Amniotic epithelial cell (primary cell): ENCODE measurements at places on chromosomes 3 and 15.

- DNase-seq = no peak
Observed at GRCh38 chr3:155007729-155008128, 72.4 kb upstream of the MME start.

GRCh38 chr3:107680698-107681097 is 157.9 kb downstream of the BBX start:
- peak; percentile 45 for DNase-seq

DNA sequence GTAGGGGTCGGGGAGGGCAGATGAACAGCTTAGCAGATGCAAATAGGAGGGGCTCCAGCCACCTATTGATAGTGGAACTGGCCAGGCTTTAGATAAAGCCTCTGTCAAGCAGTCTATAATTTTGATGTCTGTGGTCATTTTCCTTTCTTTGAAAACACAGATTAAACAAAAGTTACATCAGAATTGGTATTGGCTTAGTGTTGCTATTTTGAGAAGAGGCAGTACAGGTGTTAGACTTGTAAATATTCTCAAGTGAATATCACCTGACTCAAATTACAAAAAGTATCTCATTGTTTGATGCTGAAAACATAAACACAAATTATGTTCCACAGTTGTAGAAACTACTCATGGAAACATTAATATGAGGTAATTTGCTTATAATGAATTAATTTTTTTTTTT is 18.1 kb downstream of the GHRL start:
- DNase-seq = no peak

- peak; percentile 67 for DNase-seq
Observed at GRCh38 chr3:98893740-98894139, 7.8 kb downstream of the DCBLD2 start.

DNA sequence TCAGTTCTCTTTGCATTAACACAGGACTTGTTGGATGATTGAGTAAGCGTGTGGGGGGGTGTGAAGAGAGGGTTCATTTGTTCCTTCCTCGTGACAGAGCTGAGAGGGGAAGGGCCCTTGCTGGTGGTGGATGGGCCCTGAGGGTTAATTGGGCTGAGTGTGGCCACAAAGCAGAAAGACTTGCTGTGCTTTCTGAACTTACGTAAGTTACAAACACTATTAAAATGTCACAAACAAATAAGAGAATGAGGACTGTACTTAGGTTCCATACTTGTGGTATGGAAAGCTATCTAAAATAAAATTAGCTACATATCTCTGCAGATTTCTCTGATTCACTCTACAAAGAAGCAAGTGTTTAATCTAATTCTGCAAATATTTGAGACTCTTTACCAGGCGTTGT is 231.3 kb downstream of the LPP start:
- DNase-seq = peak; percentile 21

- no peak for DNase-seq
Observed at GRCh38 chr3:9260305-9260704, 10.9 kb upstream of the SRGAP3 start.

DNA sequence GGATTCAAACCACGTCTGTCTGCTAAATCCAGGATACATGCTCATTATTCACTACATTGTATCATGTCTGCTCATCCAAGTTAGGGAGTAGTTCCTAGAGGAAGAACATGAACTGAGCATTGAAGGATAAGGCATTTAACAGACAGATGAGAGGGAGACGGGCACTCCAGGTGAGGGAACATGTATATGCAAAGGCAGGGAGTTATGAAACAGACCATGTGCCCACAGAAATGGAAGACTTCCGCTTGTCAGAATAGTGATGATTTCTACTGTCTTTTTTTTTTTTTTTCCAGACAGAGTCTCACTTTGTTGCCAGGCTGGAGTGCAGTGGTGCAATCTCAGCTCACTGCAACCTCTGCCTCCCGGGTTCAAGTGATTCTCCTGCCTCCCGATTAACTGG is 5.0 kb upstream of the NDUFAF1 start:
- peak; percentile 47 for DNase-seq

DNA sequence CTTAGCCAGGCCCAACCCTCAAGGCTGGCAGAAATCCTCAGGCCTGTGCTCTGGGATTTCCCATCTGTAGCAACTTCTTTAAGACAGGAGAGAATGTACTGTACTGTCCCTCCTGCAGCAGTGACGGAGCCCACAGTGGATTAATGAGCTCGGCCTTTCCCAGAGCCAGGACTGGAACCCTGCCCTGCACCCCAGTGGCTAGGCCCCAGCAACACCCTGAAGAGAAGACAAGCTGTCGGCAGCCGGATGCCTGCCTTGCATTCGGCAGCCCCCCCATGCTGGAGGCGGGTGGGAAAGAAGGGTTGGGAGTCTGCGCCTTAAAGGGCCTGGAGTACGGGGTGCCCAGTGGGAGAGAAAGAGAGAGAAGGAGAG is 32.0 kb downstream of the KLHL25 start:
- no peak for DNase-seq

- no peak for DNase-seq
Observed at GRCh38 chr3:186042036-186042435, 66.9 kb downstream of the ETV5 start.

GRCh38 chr15:24862726-24863521 is 91.9 kb upstream of the SNRPN start:
- no peak for DNase-seq

GRCh38 chr3:126258670-126259069 is 78.3 kb upstream of the ALDH1L1 start:
- no peak for DNase-seq

GRCh38 chr3:140753865-140754754 is 76.2 kb downstream of the TRIM42 start:
- no peak for DNase-seq

DNA sequence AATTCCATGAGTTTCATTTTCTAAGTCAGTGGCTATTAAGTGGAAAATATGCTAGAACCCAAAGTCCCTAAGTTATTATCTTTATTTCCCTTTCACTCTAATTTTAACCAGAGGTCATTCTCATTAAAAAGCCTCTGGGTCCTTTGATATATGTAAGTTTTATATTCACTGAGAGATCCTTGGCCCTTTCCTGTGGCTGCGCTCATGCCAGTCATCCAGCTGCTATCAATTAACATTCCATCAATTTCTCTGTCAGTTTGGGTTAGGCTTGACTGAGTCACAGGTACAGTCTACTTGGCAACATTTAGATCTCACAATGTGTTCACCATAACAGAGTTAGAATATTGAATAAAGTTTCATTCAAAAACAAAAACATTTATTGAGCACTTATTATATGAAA is 58.0 kb upstream of the FBN1 start:
- DNase-seq = peak; percentile 40

- no peak for DNase-seq
Observed at GRCh38 chr15:80950291-80951078, 39.1 kb downstream of the MESD start.

DNA sequence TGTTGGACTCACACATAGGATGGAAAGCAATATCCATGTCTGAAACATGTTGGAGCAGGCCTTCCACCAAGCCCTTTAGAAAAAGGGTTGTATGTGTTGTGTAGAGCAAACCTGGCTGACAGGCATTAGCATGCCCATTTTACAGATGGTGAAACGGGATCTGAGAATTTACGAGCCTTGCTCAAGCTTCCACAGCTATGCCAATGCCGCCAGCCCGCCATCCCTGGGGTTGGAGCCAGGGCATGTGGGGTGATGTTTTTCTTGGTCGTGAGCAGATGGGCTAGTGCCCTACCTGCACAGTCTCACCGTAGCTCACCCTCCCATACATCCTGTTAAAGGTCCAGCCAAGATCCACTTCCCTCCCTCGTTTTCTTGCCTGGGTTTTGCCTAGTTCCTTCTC is 97.5 kb upstream of the TLE3 start:
- no peak for DNase-seq

DNA sequence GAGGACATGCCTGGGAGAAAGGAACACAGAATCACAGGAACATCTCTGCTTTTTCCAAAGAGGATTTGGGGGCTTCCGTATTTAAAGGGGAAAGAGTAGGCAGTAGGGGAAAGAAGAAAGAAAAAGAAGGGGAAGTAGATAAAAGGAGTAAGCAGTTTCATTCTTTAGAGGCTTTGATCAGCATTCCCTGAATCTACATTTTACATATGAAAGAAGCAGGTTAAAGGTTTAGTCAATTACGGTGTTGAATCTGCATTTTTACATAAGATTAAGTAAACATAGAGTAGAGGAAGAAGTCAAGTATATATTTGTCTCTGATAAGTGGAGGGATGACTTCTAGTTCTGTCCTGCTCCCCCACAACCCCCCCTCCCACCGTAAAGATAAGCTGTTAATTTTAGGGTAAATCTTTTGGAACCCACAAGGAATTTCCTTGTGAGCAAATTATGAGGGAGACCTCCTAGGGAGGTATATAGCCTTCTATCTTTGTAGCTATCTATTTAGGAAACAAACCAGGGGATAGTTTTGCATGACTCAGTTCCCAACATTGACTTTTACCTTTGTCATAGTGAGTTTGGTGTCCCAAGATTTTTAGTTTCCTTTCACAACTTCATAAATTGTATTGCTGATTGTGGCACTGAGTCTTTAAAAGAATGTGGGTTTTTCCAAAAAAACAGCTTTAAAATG is 8.7 kb upstream of the P2RY12 start:
- DNase-seq = no peak

DNA sequence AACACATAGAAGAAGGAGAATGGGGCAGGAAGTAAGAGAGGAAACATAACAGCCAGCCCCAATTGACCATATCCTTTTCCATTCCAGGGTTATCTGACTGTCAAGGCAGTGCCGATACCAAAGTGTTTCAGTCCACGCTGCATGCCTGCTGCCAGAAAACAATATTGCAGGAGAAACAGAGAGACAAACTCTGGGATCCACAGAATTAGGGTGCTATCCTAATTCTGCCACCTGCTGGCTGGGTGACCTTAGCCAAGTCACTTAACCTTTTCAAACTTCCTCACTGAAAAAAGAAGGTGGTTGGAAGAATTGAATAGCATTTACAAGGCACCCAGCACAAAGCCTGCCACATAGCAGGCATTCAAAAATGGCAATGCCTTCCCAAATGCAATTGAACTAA is 32.0 kb downstream of the GLB1 start:
- no peak for DNase-seq

- DNase-seq = no peak
Observed at GRCh38 chr3:66338927-66339326, 118.1 kb downstream of the SLC25A26 start.

- DNase-seq = peak; percentile 69
Observed at GRCh38 chr3:191412759-191413158, 48.2 kb upstream of the PYDC2 start.

DNA sequence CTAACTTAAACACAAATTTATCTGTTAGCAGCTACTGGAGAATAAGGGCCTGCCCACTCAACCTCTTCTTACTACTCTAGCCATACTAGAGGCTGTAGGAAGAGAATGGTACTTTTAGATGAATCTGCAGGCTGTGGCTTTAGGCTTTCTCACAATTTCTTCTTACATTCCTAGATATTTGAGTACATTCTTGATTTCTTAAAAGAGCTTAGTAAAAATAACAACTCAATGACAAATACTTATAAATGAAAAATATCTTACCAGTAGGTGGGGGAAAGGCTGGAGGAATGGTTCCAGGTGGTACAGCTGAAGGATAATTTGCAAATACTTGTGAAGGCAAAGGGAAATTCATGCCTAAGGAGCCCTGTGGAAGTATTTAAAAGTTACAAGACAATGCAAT is 92.9 kb upstream of the GK5 start:
- peak; percentile 27 for DNase-seq

- DNase-seq = peak; percentile 90
Observed at GRCh38 chr3:46558184-46559043, 7.7 kb downstream of the LRRC2 start.

GRCh38 chr3:172071780-172072330 is 32.5 kb downstream of the FNDC3B start:
- DNase-seq = no peak

DNA sequence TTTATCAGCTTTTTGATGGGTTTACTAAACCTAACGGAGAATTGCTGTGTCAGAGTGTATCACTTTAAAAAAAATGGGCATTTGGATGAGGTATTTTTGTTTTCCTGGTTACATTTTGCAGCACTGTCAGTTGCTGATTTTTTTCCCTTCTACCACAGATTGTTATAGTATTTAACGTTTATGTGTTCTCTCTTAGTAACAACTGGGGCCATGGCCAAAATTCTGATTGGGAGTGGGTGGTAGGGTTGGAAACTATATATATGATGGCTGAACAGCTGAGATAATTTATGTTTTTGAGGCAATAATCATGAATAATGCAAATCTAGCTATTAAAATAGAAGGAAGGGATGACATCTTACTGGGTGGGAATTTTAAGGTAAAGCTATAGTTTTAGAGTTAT is 229.4 kb upstream of the SUCLG2 start:
- no peak for DNase-seq

DNA sequence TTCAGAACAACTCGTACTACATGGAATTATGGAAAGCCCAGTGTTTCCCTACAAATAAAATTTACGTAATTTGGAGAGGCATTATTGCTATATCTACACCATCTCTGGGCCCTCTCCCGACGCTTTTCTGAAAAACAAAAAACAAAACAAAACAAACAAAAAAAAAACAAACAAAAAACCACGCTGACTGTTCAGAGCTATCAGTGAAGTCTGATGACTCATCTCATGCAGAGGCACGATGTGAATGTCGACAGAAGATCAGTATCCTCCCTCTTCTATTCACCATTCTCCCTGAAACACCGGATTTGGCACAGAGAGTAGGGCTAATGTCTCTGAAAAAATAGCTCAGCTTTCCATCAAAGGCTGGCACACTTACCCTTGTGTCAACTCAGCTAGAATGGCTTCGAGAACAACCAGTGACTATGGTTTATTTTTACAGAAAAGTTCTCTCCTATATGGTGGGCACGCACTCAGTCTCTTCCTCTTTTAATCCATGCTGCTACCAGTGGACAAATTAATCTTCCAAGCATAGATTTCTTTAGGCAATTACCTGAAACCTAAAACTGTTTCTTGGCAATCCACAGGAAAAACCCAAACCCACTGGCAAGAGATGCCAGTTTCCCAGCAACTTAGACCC is 1.5 kb downstream of the CRBN start:
- peak; percentile 50 for DNase-seq

- DNase-seq = peak; percentile 80
Observed at GRCh38 chr15:101637516-101637915, 14.7 kb downstream of the TM2D3 start.
